DMS 273 treated with DMSO at 0.1 percent for 48 hours (cell line): ENCODE measurements at places on chromosomes 5 and 9.

GRCh38 chr5:64773533-64773932, 4.8 kb downstream of the CWC27 start:
- no peak for DNase-seq

- DNase-seq: no peak
These were observed 35.2 kb downstream of the DTWD2 start for GRCh38 chr5:118952992-118953651.

DNA sequence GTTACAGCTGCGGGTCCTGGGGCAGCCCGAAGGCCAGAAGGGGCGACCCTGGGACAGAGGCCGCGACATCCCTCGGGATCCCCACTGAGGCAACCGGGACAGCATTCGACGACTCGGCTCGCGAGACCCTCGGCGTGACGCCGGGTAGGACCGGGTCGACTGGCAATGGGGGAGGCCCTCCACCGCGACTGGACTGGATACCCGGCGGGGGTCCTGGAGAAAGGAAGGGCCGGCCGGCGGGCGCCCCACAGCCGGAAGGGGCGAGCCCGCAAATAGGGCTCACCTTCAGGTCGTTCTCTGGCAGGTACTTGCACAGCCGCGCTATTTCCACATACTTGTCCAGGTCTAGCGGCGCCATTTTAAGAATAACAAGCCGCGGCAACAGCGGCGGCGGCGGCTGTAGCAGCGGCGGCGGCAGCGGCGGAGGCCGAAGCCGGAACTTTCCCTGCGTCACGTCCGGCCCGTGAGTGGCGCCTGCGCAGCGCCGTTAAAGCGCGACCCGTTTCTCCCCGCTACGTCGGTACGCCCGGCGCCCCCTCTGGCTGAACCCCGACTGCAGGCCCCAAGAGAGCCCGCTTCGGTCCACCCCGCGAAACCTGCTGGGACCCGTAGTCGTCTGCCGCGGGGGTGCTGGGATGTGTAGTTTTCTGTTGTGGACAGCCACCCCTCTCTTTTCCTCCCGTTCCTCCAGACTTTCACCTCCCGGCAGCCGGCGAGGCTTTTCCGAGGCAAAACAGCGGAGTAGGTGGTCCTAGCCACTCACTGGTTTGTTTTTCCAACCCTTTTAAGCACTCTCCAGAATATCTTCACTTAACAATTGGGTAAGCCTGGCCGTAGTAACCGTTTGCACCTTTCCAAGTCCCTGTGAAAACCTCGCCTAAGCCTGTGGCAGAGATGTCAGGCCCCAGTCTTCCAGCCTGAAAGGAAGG, at the start of gene PPP6C:
PPP6C (minus strand) TSS at position 443 of the 929 bp plus-strand sequence; CDS start at position 358, 85 bp downstream.
- peak; percentile 85 for DNase-seq

- DNase-seq: no peak
These were observed 2.8 kb downstream of the SRA1 start for GRCh38 chr5:140554454-140554853.

GRCh38 chr5:81995407-81995806, 23.6 kb downstream of the ATG10 start:
- DNase-seq: no peak

DNA sequence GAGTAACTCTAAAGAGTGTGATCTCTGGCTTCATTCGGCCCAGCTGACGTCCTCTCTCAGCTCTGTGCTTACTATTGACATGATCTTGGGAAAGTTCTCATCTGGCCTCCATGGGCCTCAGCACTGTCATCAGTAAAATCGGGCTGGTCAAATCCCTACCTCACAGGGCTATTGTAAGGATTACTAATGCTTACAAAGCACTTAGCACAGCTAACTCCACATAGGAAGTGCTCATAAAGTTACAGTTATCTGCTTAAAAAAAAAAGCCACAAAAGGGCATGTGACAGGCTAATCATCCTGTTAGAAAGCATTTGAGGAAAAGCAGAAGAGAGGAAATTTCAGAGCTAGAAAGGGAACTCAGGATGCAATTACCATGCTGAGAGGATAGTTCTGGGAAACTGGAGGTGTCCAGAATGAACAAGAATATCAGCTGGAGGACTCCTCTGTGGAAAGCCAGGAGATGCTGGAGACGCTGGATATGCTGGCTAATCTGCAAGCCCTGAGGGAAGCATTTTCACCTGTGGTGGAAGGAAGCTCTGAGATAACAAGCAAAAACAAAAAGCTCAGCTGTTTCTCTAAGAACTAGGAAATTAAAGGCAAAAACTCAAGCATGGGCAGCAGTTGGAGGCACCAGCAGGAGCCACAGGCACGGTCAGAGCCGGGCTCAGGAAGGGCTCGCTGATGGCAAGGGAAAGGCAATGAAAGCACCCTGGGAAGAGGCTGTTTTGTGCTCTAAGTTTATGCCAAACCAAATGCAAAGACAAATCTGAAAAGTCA, 4.4 kb upstream of the BHMT start:
- no peak for DNase-seq

GRCh38 chr5:145437627-145438026, 397.5 kb downstream of the PRELID2 start:
- no peak for DNase-seq

DNA sequence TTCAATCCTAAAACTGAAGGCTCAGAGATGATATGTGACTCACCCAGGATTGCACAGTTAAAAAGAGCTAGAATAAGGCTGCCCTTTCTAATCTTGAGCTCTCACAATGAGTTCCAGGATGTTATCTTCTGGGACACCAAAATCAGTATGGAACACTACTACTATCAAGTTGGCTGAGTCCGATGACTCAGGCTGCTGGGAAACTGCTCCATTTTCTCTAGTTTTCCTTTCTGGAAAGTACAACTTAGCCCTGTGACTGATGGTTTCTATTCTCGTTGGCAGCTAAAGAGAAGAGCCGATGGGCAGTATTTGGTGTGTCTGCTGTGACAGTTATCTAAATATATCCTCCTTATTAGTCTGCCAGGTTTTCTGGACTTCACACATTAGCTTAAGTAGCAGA, 37.9 kb upstream of the DPYSL3 start:
- no peak for DNase-seq

DNA sequence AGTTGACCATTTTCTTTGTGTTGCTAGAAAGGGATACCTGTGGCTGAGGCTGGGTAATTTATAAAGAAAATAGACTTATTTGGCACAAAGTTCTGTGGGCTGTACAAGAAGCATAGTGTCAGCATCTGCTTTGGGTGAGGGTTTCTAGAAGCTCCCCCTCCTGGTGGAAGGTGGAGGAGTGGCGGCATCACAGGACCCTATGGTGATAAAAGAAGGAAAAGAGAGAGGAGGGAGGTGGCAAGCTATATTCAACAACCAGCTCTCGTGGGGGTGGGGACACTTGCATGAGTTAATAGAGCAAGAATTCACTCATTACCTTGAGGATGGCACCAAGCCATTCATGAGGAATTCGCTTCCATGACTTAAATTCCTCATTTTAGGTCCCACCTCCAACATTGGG, 2041.4 kb upstream of the CDH9 start:
- no peak for DNase-seq

DNA sequence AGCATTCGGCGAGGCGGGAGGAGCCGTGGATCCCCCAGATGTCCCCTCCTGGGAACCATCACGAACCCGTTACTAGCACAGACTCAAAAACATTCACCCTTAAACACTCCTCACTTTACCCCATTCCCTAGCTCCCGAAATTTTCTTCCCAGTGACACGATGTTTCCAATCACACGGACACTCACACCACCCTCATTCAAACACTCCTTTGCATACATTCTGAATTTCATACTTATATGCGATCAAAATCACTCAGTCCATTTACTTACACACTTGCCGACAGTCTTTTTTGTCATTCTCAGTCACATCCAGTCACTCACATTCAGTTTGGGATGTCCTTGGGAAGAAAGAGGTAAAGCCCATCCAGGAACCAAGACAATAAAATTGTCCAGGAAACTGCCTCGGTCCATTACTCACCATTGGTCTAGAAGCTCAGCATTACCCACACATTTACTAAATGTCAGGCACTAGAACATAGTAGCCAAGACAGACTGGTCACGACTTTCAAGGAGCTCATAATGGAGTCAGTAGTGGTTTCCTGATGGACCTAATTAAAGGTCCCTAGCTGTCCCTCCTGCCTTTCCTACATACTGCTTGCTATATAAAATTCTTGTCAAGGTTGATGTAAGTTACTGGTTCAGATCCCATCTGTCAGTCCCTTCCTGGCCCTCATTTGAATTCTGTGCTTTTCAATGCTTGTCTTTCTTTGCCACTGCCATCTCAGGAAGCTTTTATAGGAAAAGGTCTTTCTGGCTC, 574 bp downstream of the SLC35A4 start:
- no peak for DNase-seq

- DNase-seq: no peak
These were observed 181.7 kb upstream of the CD180 start for GRCh38 chr5:67378256-67378655.

DNA sequence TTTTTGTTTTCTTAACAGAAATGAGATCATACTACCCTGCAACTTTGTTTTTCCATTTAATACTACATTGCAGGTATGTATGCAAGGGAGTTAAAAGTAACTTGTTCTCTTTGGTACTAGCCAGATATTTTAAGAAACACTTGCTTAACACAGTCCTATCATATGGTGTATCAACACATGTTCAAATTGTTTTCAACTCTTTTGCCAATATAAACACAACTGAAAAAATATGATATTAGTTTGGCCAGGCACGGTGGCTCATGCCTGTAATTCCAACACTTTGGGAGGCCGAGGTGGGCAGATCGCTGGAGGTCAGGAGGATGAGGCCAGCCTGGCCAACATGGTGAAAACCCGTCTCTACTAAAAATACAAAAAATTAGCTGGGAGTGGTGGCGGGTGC, 41.6 kb downstream of the RNF38 start:
- DNase-seq: no peak

- no peak for DNase-seq
These were observed 10.6 kb upstream of the AGXT2 start for GRCh38 chr5:35058374-35058788.

- no peak for DNase-seq
These were observed 6.8 kb downstream of the AUH start for GRCh38 chr9:91354881-91355280.

DNA sequence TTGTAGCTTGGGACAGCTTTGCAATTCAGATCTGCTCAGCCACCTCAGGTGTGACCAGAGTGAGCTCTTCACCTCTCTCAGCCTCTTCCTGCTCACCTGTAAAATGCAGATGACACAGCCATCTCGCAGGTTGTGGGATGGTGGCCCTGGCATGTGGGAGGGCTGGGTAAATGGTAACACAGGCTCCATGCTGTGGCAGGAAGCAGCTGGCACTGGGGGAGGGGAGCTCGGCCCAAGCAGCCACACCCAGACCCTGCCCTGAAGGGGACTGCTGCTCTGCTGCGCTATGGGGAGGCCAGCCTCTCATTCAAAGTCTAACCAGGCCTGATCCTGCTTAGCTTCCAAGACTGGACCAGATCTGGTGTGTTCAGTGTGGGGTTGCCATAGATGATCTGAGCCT, 24.1 kb downstream of the PHF2 start:
- DNase-seq: no peak

GRCh38 chr5:172587061-172587405, 54.0 kb upstream of the NEURL1B start:
- DNase-seq: no peak

DNA sequence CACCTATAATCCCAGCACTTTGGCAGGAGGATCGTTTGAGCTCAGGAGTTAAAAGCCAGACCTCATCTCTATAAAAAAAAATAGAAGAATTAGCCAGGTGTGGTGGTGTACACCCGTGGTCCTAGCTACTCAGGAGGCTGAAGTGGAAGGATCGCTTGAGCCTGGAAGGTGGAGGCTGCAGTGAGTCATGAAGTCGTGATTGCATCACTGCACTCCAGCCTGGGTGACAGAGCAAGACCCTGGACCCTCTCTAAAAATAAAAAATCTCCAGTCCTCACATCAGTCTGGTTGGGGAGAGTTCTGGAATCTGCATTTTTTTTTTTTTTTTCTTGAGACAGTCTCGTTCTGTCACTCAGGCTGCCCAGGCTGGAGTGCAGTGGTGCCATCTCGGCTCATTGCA, 9.3 kb downstream of the FPGS start:
- DNase-seq: no peak

- DNase-seq: no peak
These were observed 106.7 kb downstream of the ZNF462 start for GRCh38 chr9:106969696-106970095.

GRCh38 chr5:81825237-81825636, 74.3 kb upstream of the SSBP2 start:
- no peak for DNase-seq

DNA sequence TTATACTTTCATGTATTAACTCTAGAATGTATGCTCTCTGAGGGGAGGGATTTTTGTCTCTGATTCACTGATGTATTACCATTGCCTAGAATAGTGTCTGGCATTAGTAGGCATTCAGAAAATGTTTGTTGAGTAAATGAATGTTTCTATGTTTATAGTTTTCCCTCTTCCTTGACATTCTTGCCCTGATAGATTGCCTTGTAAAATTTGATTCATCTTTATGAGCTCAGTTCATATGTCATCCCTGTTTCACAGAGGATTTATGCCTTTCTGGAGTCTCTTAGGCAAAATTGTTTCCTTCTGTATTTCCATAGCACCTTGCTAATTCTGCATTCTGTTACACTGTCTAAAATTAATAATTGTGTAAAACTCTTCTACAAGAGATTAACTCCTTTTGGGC, 72.3 kb downstream of the RASA1 start:
- no peak for DNase-seq

DNA sequence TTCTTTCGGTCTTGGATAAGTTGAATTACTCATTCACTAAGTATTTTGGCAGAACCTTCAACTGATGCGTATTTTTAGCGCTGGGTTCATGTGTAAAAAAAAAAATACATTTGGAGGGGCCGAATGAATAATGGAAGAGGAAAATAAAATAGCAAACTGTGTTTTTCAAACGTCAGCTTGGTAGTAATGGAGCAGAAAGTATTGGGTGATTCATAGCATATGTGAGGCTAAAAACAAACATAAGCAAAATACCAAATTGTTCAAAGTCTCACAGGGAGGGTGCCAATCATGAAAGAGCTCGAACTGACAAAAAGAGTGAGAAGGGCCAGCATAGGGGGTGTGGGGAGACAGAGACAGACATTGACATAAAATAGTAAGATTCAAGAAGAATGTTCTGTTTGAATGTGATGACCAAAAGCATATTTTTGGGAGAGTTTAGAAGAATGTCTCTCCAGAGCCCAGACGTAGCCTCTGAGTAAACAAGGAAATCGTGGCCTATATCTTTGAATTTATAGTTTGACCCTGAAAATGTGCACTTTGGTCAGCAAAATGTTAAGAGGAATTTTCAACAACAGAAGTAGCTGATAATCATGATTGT, 174.9 kb upstream of the HMHB1 start:
- no peak for DNase-seq

DNA sequence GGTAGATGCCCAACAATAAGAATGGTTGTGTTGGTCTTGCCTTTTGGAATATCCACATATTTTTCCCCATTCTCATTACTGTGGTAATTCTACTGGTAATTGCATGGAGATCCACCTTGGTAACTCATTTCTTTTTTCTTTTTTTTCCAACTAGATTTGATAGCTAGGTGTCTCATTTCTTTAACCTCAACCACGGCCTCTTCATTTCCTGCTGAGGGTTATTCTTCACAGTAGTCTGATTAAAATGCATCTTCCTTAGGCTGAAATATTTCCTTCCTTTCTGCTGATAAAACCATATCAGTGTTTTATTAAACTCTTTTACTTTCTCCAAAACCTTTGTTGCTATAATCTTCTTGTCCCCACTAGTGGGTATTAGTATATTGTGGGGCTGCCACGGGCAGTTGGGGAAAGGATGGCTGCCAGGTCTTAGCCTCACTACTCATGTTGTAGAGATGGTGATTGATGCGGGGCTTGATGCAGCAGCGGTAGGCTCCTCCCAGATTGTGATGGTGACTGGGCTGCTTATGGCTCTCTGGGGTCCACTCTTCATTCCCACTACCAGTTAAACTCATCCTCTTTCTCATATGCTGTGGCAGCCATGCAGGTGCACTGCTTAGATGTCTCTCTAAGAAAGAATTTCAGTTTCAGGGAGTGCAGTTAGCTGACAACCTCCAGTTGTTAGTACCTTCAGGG, 35.9 kb downstream of the KIF2A start:
- DNase-seq: no peak
